Stimulated activated CD4-positive, alpha-beta T cell treated with anti-CD3 and anti-CD28 coated beads, TNF-alpha, amount 100 ng/mL, for 4 hours (primary cell): ENCODE measurements at places on chromosomes 3 and 15.

GRCh38 chr3:129662191-129662608, 55.7 kb upstream of the PLXND1 start:
- no peak for DNase-seq

DNA sequence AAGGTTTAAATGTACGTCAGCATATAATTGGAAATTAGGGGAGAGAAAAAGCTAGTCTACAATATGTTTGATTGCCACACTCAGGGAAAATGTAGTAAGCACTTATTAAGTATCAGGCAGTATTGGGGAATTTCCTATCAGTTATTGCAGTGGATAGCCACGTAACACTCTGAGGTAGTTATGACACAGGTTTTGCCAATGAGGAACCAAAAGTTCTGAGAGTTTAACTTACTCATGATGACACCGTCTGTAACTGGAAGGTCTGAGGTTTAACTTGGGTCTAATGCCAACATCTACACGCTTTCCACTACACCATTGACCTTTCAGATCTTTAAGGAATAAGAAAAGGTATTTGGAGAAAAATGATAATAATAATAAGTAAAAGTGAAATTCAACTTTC, 89.5 kb downstream of the ZMAT3 start:
- no peak for DNase-seq

DNA sequence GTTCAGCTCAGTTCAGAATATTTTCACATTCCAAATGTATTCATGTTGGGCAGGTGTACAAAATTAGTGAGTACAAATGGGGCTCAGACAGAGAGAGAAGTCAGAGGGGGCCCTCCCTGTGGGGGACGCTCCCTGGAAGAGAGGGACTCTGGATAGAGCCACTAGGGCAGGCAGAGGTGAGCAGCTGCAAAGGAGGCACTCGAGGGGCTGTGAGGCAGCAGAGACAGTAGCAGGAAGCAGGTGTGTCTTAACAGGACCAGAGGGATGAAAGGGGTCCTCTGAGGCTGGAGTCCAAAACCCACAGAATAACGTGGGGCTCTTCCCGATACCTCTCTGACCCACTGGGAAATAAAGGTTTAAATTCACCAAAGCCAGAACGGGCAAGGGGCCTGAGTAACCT, 127.1 kb downstream of the MEGF11 start:
- no peak for DNase-seq

DNA sequence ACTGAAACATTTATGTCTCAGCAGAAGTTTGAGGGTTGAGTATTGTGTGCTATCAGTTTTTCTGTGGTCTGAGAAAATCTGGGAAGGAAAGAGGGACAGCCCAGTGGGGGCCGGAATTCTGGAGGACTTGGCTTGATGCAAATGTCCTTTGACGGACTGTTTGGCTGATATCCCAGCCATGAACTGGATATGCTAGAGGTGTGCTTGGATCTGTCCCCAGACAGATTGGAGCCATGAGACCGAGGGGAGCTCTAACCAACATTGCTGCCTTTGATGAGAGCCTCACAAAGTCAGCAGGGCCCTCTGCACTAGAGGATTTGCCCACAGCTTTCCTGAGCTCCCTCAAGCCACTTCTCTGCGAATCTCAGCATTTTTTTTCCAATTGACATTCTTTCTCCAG, 405.6 kb downstream of the NTRK3 start:
- DNase-seq: no peak

DNA sequence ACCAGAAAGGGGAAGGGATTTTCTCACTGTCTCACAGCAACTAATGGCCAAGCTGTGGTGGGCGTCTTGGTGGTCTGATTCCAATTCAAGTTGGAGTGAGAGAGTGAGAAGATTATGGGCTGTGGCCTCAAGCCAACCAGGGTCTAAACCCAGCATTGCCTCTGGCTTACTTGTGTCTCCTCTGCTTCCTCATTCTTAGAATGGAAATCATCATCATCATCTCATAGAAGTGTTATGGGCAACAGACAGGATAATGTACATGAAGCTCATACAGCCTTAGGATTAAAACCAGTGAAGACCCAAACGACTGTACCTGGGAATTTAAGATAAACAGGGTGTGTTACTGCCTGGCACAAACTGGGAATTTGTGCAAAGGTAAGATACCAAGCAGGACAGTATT, 29.1 kb upstream of the IREB2 start:
- DNase-seq: no peak

DNA sequence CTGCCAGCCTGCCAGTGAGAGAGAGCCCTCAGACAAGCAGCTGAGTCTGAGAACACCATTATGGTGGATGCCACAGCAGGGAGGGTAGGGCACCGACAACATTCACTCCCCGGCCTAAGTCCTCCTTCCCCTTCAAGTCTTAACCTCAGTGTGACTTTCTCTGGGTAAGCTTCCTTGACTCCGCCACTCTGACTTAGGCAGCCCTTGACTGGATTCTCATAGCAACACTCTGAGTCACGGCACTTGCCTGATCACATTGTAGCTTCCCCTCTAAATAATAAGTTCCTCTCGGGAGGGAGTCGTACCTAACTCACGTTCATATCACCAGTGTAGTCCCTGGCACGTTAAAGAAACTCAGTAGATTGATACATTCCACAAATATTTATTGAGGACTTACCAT, 180.5 kb downstream of the FOXB1 start:
- no peak for DNase-seq

DNA sequence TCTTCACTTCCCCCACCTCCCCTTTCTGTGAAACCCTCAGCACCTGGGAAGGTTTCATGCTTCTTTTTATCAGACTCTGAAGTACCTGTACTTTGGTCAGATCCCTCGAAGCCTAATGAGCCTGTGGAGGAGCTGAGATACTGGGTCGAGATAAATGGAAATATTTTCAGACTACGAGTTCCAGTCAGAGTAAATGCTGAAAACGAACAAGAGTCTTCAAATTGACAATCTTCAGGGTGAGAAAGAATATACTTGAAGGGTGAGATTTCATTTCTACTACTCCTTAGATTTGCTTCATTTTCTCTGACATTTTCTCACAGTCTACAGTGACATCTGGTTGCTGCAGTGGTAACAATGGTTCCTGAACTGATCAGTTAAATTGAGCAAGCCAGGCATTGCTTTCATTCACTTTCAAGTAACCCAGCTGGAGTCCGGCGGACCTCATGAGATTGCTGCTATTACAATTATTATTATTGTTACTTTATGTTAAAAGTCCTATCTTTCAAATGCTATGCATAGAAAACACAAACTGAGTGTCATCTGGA, 337.2 kb downstream of the VGLL3 start:
- DNase-seq: no peak

DNA sequence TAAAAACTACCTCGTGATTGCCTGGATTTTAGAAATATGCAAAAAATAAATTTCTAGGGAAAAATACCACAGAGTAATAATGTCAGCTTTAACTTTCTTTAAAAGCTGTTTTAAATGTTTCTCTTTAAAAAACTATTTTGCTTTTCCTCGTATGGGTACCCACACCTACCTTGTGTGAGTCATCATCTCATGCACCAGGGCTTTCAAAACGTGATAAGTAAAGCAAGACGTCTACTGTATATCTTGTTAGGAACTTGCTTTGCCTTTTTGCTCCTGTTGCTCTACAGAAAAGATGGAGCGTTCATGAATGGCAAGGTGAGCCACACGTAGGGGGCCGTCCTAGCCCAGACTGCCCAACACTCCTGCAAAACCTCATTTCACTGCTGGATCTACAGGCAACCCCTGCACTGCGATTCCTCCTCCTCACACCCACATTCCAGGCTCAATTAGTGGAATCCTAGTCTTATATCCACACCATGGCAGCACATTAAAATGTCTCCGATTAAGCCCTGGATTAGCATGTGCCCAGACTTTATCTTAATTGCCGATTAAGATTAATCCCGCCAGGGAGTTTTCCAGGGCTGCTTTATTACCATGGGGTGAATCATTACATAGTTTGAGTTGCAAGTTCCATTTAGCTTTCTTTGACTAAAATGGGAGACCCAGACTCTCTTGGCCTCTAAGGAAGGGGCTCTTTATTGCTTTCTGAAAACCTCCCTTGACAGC, 293.6 kb upstream of the ICE2 start:
- DNase-seq: no peak

DNA sequence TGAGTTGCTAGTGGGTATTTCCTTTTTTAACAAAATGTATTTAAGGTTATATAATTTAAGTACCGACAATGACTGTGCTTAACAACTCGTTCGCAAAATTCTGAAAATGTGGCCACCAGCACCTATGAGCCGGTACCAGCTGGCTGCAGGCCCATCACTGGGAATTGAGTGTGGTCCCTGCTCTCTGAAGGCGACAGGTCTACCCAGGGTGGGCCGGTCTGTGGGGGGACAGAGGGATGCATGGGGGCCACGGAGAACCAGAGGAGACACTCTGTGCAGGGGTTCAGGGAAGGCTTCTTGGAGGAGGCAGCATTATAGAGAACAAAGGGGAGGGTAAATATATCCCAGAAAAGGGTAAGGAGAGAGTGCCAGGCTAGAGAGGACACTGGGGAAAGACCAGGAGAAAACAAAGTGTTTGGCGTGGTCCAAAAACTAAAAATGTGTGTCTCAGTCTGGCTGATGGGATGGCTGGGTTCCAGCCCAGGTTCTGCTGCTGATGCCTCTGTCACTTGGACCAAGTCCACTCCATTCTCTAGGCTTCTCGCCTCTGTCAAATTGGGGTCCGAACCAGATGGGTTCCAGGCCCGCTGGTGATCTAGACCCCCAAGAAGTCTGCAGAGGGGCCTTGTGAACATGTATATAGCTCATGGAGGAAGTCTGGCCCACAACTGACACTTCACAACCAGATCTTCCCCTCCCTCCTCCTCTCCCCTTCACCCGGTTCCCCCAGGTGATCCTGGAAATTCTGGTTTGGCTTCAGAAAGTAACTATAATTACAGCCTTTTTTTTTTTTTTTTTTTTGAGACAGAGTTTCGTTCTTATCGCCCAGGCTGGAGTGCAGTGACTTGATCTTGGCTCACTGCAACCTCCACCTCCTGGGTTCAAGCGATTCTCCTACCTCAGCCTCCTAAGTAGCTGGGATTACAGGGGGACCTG, 10.7 kb upstream of the CYP11A1 start:
- DNase-seq: no peak

DNA sequence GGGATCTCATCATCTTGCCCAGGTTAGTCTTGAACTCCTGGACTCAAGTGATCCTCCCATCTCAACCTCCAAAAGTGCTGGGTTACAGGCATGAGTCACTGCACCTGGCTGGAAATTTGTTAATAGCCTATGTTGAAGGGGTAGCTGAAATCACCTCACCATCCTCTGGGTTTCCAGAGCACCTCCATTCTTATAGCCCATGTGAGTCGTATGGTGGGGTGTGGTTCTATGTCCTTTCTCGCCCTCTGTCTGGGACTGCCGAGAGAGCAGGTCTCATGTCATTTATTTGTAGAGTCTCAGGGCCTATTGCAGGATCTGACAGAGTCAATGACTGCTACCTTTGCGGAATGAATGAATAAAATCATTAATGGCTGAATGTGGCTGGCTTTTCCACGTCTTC, 20.9 kb downstream of the CEMIP start:
- DNase-seq: no peak

DNA sequence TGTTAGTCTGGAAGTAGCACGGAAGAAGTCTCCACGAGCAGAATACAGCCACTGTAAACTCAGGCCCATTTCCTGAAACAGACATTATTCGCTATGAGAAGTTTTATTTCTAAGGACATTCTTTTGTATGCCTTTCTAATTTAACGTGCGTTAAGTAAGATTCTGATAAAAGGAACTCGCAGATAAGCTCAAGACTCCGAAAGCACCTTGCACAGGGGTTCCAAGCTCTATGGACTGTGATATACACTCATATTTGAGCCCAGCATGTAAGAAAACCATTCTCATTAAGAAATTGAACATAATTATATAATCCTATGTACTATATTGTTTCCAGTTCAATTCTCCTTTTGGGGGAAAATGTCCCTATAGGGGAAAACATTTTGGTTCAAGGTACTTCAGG, 28.4 kb downstream of the TFRC start:
- DNase-seq: no peak

- DNase-seq: no peak
Observed at GRCh38 chr15:97078591-97078990, 748.1 kb downstream of the NR2F2 start.

- no peak for DNase-seq
Observed at GRCh38 chr15:84653584-84653909, 536 bp downstream of the WDR73 start.

- DNase-seq: no peak
Observed at GRCh38 chr3:28940530-28940929, 340.3 kb upstream of the RBMS3 start.

DNA sequence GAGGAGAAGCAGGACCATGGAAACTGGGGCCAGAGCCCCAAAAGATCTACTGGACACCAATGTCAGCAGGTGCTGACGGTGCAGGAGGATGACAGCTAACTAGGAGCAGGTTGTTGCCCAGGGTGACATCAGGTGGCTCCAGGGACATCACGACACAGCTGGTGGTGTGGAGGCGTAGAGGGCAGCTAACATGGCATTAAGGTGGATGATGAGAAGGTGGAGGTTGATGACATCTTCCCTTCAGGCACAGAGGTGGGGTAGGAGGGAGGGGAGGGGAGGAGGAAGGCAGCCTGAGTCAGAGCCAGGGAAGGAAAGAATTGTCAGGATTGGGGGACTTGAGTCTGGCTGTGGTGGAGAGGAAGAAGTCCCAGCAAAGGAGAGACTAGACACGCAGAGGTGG, 1.5 kb upstream of the EPHB1 start:
- no peak for DNase-seq
